ENCODE measurements at places on chromosomes 16 and 17. TPM values are rescaled to one million over a fixed set of nuclear protein-coding genes. Genes with fewer than 3 reads are reported as not detected.

GRCh38 chr17:7407485-7408251 lies at the start of gene NLGN2:
NLGN2 (plus strand) TSS chr17:7407845; CDS start chr17:7408256, 411 bp downstream.
- H3K4me1 ChIP-seq, result peaks cover 25% of the 10 kb centered on the region
- no peak for DNase-seq
- H3K27ac ChIP-seq, result no peak within 1 kb of the TSS
- H3K36me3 ChIP-seq, result peaks cover 18% of the 10 kb centered on the region

DNA sequence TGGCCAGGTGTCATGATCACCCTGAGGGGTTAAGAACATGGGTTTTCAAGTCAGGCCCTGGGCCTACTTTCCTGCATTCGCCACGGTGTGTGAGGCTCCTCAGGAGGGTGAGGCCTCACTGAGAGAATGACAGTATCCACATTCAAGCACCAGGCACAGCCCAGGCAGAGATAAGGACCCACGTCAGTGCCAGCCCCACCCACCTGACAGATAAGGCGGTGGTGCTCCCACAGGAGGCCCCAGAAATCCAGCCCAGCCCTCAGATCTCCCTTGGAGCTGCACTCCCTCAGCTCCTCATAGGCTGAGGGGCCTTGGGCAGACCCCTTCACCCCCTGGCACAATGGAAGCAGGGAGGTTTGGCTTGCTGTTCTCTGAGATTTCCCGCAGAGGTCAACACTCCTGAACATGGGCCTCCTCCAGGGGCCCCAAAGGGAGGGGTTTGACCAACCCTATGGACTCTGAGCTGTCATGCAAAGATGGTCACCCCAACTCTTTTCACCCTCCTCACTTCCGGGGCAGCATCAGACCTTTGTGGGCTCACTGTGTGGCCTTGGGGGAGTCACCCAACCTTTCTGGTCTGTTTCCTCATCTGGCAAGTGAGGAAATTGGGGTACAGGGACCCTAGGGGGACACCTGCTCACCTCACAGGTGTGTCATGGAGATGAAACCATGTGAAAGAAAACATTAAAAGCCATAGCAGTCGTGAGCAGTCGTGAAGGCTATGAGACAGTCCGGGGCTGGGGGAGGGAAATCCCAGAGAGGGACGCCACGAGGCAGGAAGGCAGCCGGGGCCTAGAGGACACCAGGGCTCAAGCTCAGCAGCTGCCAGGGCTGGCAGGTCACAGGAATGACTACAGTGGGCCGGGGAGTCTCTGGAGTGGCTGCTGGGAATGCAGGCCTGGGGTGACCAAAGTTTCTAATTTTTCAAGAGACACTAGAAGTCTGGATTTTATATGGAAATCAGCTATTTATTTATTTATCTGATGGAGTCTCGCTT lies 15.4 kb downstream of the PLLP start:
- DNase-seq, result no peak
- no peaks in the 10 kb centered on the region for H3K4me1 ChIP-seq
- H3K27me3 ChIP-seq, result no peaks in the 10 kb centered on the region
- no peak overlapping the region for H3K27ac ChIP-seq
- no peak overlapping the region for H3K4me3 ChIP-seq

Gene OMG
- 0.13 TPM for total RNA-seq

GRCh38 chr17:50507871-50508572 lies at the start of gene MYCBPAP:
MYCBPAP (plus strand) TSS chr17:50508439; CDS start chr17:50508675, 236 bp downstream.
- peak within 1 kb of the TSS; percentile 83 for H3K27ac ChIP-seq
- peak; percentile 92 for DNase-seq
- H3K4me3 ChIP-seq, result peak within 1 kb of the TSS; percentile 59
- no peaks in the 10 kb centered on the region for H3K36me3 ChIP-seq
- H3K4me1 ChIP-seq, result peaks cover 14% of the 10 kb centered on the region

GRCh38 chr17:79147746-79148506 lies 73.3 kb downstream of the ENGASE start:
- no peaks in the 10 kb centered on the region for H3K36me3 ChIP-seq
- no peak for DNase-seq
- H3K27me3 ChIP-seq, result peaks cover 10% of the 10 kb centered on the region

Gene MON1B
- total RNA-seq, result 3.9 TPM

Gene DNAH9
- 0.18 TPM for total RNA-seq

GRCh38 chr16:85829171-85829719 lies 29.8 kb downstream of the COX4I1 start:
- H3K27me3 ChIP-seq, result peaks cover 22% of the 10 kb centered on the region
- no peak overlapping the region for H3K4me3 ChIP-seq
- H3K4me1 ChIP-seq, result peaks cover 9% of the 10 kb centered on the region
- no peak for DNase-seq
- H3K36me3 ChIP-seq, result no peaks in the 10 kb centered on the region

Gene BOLA2B
- 81.7 TPM for total RNA-seq

Gene FMNL1
- total RNA-seq, result 1.2 TPM

Gene KRT34
- total RNA-seq, result not detected

DNA sequence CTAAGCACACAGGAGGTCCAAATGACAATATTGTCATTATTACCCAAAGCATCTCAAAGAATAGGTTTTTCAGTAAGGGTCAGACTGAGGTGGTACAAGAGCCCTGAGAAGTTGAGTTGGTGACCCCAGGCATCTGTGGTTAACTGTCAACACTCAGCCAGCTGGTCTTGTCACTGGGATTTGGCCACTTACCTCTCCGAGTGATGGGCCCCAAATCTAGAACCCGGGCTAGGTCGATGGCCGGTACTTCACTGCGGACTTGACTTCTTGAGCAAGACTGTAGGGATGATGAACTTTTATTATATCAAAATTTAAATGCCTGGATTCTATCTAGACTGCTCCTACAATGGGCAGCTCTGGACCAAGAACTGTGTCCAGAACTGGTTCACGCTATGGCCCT lies 11.5 kb downstream of the GP2 start:
- H3K27me3 ChIP-seq, result no peaks in the 10 kb centered on the region
- DNase-seq, result no peak

GRCh38 chr17:79971651-79972050 lies 64.0 kb downstream of the TBC1D16 start:
- H3K4me3 ChIP-seq, result no peak overlapping the region
- H3K4me1 ChIP-seq, result peaks cover 7% of the 10 kb centered on the region
- DNase-seq, result no peak
- H3K27me3 ChIP-seq, result no peaks in the 10 kb centered on the region

DNA sequence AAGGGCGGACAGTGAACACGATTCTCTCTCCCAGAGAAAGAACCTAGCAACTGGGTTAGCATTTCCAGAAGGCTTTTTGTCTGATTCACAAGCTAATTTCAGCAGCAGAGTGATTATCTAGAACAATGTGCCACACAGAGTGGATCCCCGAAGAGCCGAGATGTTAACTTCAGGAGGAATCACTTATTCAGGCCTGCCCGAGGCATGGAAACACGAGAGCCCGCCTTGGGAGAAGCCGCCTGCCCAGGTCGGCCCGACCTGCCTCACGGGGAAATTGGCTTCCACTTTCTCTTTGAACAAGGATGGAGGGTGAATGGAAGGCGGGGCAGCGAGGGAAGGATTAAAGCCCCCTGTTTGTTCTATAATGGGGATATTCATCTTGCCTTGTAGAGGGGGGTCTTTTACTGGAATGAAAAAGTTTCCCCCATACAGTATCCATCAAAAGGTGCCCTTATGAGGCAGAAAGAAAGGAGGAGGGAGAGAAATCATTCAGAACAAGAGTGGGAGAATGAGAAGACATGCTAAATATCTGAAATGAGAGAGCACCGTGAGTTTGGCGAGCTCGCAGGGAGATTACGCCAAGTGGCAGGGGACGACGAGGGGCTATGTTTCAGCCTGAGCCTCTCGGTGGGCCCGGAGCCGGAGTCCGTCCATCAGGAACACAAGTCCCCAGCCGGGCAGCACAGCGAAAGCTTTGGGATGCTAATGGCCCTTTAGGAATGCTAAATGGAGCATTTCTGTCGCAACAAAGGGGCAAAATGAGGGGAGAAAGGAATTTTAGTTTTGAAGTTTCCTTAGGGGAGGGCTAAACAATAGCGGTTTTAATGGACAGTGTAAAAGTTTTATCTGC lies 33.0 kb downstream of the NTN1 start:
- no peak overlapping the region for H3K27ac ChIP-seq
- H3K36me3 ChIP-seq, result no peaks in the 10 kb centered on the region
- H3K4me1 ChIP-seq, result no peaks in the 10 kb centered on the region
- no peak for DNase-seq
- H3K4me3 ChIP-seq, result no peak overlapping the region

Gene CXCL16
- 1.7 TPM for total RNA-seq

DNA sequence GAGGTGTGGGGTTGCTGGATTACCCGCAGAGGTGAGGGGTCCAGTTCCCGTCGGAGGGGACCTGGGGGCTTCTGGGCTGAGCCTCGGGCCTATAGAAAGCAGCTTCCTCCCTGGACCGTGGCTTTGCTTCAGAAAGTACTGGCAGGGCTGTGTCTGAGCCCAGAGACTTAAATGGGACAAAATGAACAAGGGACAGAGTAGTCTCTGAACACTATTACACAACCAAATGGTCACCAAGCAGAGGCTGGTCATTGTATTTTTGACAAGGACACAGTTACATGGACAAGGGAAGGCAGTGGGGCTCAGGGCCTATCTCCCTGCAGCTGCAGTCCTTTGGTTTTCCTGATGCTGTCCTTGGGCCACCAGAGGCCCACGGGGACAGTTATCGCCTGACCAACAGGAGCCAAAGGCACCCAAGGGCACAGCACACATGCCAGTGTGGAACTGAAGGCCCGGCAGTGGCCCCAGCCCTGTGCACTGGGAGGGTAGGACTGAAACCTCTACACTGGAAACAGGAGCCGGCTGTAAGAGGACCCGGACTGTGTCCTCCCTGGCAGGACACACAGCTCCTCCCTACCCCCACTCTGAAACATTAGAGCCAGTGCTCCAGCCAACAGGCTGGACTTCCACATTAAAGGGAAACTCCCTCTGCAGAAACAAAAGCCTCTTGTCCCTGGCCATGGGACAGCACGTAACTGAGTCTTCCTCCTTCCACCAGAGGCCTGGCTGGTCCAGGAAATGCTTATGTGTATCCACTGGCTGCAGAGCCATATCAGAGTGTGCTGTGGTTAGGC lies 26.0 kb upstream of the ERN1 start:
- H3K4me3 ChIP-seq, result no peak overlapping the region
- peak; percentile 96 for DNase-seq
- no peaks in the 10 kb centered on the region for H3K27me3 ChIP-seq
- peaks cover 59% of the 10 kb centered on the region for H3K4me1 ChIP-seq

DNA sequence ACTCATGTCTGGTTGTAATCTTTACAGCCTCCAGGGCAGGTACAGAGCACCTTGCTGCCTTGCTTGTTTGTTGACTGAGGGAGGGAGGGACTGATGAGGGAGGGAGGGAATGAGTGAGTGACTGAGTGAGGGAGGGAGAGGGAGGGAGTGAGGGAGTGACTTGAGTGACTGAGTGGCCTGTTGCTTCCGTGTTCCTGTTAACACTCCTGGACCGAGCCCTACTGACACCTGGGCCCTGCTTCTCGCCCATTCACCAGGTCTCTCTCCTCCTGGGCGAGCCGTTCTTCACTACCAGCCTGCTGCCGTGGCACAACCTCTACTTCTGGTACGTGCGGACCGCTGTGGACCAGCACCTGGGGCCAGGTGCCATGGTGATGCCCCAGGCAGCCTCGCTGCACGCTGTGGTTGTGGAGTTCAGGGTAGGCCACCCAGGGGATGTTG lies 41.2 kb downstream of the PRMT7 start:
- peaks cover 95% of the 10 kb centered on the region for H3K36me3 ChIP-seq
- no peaks in the 10 kb centered on the region for H3K4me1 ChIP-seq
- no peak overlapping the region for H3K27ac ChIP-seq
- no peak overlapping the region for H3K4me3 ChIP-seq
- no peak for DNase-seq

DNA sequence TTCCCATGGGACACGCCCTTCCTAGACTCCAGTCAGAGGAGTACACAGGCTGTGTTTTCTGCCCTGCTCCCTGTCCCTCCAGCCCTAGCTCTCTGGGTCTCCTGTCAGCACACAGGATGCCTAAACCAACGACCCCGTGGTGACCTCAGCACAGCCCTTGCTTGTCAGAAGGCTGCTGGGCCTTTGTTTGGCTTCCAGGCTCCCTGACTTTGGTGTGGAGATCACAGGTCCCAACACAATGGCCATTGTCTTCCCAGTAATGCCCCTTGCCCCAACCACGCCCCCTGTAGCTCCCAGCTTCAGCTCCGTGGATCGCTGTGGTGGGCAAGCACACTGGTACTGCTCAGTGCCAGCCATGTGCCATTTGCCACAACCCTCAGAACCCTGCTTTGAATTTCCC lies 15.0 kb downstream of the HNF1B start:
- DNase-seq, result no peak
- no peak overlapping the region for H3K4me3 ChIP-seq
- peaks cover 16% of the 10 kb centered on the region for H3K27me3 ChIP-seq
- H3K27ac ChIP-seq, result no peak overlapping the region

GRCh38 chr16:83031524-83031923 lies 404.8 kb downstream of the CDH13 start:
- no peak overlapping the region for H3K4me3 ChIP-seq
- DNase-seq, result no peak
- no peaks in the 10 kb centered on the region for H3K27me3 ChIP-seq
- no peak overlapping the region for H3K27ac ChIP-seq

DNA sequence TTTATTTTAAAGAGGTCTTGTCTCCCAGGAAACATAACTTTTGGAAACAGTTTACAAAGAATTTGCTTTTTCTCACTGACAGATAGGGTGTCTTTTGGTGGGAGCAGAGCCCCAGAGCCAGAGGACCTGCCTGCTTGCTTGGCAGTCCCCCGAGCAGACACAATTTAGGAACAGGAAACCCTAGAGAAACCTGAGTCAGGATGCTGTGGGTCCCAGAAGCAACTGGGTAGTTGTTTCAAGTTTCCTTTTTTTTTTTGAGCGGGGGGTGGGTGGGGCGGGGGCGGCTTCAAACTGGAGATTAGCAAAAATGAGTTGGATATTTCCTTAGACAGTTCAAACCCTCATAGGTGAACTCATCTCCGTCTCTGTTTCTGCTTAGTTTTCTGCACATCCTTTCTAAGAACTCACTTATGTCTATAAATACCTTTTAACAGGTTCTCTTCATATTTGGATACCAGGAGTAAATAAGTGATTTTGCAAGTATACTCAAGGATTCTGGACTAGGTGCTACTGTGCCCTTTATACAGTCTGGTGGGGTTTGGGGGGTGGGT lies 135.1 kb downstream of the PRKCA start:
- peaks cover 3% of the 10 kb centered on the region for H3K27me3 ChIP-seq
- H3K27ac ChIP-seq, result no peak overlapping the region
- no peaks in the 10 kb centered on the region for H3K36me3 ChIP-seq
- peak; percentile 30 for DNase-seq

DNA sequence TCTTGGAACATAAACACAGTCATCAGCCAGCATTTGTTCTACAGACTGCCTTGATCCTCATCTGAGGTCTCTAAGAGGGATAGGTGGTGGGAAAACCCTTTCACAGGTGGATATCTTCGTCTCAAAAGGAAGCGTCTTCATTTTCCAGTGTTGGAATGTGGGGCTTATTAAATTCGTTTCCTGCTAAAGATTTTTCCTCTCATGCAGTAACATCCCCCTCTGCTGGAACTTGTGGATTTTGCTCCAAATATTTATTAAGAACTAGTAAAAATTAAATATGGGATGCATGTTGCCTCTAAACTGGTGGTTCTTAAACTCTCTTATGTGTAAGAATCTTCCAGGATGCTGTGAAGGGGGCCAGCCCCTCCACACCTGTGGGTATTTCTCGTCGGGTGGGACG lies 20.1 kb upstream of the MLYCD start:
- no peaks in the 10 kb centered on the region for H3K36me3 ChIP-seq
- peaks cover 11% of the 10 kb centered on the region for H3K4me1 ChIP-seq
- H3K27ac ChIP-seq, result no peak overlapping the region
- H3K4me3 ChIP-seq, result no peak overlapping the region

Measured in muscle of leg (tissue), 16 donors.